ENCODE measurements at places on chromosomes 1 and 21.

GRCh38 chr1:156725683-156726280, 2.5 kb upstream of the METTL25B start:
- peak; percentile 89 for DNase-seq

- DNase-seq: no peak
Observed at GRCh38 chr1:143699731-143700130, 272.1 kb downstream of the FAM72C start.

DNA sequence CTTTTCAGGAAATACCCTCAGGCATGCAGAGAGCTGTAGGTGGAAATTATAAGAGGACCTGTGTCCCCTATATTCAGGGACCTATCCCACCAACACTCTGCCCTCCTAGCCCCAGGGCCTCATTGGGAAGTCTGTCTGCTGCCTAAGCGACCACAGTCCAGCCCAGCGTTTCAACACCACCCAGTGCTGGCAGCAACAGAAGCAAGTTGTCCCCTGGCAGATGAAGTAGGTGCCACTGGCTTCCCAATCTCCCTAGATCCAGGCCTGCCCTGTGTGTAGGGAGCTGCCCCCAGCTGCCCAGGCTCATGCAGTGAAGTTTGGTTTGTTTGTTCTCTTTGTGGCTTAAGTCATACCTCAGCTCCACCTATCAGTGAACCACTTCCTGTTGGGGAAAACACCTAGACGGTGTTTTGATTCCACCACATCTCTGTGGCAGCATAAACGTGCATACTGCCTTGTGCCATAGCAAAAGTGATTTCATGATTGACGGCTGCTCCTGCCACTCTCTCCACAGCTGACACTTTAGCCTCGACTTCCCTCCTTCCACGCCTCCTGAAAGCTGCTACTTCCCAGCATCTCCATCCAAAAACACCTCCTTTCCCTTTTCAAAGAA, 8.1 kb upstream of the LEFTY1 start:
- no peak for DNase-seq

- DNase-seq: no peak
Observed at GRCh38 chr1:151639466-151639865, 27.6 kb downstream of the SNX27 start.

GRCh38 chr1:169043823-169044222, 62.7 kb upstream of the ATP1B1 start:
- no peak for DNase-seq

GRCh38 chr1:45922374-45922773, 119.0 kb downstream of the MAST2 start:
- DNase-seq: no peak

- DNase-seq: no peak
Observed at GRCh38 chr21:14943616-14944015, 121.2 kb downstream of the NRIP1 start.

- DNase-seq: no peak
Observed at GRCh38 chr1:246294263-246294662, 212.8 kb downstream of the SMYD3 start.

GRCh38 chr1:109115685-109116084, 1.8 kb downstream of the ELAPOR1 start:
- DNase-seq: no peak

- no peak for DNase-seq
Observed at GRCh38 chr1:63524201-63524600, 876 bp downstream of the EFCAB7 start.
